NCI-H1105 (cell line): ENCODE measurements at places on chromosomes 3 and 15.

DNA sequence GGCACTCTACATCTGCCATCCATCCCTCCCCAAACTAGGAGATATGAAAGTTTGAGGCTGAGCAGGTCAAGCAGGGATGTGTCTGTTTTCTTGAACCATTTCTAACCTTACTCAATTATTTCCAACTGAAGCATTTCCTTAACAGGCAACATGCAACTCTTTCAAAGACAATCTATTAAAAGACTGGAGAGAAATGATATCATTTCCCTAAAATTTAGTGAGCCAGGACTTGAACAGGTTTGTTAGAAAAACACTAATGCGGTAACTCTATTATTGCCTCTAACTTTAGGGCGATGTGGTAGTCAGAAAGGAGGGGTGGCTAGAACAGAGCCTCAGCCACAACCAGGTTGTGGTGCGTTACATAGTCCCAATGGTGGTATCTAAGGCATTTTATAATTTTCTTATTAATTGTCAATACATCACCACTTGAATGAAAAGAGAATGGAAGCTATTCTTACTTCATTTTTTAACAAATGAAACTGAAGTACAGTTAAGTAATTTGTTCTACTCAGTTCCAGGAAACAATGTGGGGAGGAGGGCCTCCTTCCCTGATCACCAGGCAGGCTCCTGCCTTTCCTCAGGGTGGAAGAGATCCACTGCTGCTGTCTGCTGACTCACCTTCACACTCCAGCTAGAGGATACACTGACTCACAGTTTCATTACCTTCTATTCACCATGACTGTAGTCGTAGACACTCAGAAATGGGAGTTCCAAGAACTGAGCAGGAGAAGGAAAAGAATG is 22.8 kb downstream of the MYO1E start:
- DNase-seq: no peak

GRCh38 chr15:70433586-70434324 is 329.6 kb downstream of the UACA start:
- DNase-seq: no peak

DNA sequence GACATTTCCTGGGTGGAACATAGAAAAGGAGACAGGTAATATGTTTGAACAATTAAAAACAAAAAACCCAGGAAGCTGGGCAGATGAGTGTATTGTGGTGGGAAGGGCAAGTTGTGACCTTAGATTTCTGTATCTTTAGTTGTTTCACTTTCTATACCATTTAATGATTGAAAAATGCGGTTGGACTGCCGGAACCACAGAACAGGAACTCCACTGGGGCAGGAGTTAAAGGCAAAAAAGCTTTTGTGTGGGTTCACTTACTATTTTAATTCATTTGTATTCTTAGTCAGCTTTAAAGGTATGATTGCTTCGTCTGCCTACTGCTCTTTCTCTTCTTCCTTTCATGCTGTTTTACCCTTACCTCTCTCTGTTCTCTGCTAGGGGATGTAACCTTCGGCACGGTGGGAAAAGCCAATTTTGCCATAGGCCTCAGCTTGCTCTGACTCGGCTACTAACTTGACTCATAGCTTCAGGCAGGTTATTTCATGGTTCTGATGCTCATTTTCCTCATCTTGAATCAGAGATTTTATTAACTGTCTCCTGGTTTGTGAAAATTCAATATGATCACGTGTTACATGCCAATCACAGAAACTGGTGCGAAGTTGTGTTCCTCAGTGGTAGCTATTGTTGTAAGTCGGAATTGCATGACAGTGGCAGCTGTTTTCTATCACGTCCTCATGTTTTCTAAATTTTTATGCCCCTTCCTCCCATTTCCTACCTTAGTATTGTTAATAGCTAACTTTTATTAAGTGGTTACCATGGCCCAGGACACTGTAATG is 1.6 kb upstream of the MCTP2 start:
- no peak for DNase-seq

DNA sequence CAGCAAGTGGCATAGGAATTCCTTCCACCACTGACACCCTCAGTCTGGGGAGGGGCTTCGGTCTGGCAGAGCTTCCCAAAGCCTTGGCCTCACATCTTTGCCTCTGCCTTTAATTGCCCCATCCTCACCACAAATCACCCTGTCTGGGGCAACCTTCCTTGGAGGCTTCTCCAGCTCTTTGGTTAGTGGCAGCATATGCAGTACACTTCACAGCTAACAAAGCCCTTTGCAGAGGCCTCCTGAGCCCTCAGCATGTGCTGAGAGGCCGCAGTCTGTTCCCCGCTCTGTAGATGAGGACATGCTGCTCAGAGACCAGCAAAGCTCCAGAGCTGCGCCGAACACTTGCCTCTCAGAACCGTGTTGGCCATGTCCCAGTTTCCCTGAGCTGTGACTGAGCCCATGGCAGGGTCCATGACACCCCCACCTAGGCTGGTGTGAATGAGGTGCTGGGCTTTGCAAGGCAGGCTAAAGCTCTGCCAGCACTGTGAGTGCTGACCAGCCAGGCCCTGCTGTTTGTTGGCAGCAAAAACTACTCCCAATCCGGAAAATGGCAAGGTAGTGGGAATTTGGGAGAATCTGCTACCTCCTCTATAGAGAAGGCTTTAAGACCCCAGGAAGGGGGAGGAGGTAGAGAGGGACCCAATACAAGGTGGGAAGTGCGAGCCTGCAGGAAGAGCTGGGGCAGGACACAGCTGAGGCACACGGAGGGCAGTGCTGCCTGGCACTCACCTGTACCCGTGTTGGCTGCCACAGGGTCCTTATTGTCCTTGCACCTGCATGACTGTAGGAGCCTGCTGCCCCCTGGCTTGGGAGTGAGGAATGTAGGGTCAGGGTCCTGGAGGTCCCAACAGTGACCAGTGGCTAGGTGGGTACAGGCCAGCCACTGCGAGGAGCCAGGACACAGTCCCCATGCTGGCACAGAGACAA is 8.4 kb upstream of the KLF15 start:
- DNase-seq: no peak

DNA sequence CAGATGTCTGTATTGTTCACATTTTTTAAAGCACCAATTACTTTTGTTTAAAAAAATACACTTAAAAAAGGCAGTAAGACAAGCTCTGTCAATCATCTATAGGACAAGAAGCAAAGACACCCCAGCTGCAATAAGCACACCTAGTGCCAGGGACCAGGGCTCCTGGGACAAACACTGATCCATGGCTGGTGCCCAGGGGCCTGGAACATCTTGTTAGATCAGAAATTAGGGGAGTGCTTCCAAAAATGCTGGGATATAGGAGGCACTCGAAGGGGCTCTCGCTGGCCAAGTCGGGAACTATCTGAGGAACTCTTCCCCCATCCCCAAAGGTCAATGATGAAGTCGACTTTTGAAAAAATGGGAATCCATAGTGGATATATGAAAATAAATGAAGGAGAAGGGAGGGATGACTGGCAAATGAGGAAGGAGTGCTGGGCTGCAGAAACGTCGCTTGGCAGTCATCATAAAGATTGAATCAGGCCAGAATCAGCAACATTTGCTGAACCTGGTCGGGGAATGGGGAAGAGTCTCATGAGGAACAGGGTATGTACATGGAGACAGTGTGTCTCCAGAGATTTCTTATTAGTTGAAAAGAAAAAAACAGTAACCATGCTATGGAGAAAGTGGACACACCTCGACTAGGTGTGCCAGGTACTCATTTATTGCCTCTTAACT is 28.5 kb downstream of the TSPAN3 start:
- DNase-seq: no peak

DNA sequence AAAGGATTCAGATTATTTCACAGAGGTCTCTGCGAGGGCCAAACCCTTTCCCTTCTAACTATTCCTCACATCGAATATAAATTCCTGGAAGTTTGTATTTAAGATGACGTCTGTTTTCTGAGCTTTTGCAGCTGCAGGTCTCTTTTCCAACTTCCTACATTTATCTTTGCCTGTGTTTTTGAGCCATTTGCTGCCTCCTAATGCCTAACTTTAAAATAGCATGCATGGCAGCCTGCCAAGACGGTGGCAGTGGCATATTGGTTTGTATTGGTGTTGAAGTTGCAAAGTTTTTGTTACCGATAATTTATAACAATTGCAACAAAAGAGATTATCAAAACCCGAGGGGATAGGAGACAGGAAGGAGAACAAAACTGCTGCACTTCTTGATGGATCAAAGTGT is 187.1 kb upstream of the DNAJC19 start:
- peak; percentile 76 for DNase-seq

GRCh38 chr15:81337713-81338157 is 13.8 kb upstream of the STARD5 start:
- no peak for DNase-seq
